ENCODE measurements at places on chromosomes 7 and 10. TPM values are rescaled to one million over a fixed set of nuclear protein-coding genes. Genes with fewer than 3 reads are reported as not detected.

GRCh38 chr7:158396982-158397862 is 190.4 kb downstream of the PTPRN2 start:
- DNase-seq = no peak

CDHR1 gene
- total RNA-seq = 2.0 TPM

- peak; percentile 37 for DNase-seq
Observed at GRCh38 chr10:47283101-47283630, 16.8 kb upstream of the GDF10 start.

RET gene
- total RNA-seq = 0.80 TPM

WIPF3 gene
- 5.3 TPM for total RNA-seq

DNA sequence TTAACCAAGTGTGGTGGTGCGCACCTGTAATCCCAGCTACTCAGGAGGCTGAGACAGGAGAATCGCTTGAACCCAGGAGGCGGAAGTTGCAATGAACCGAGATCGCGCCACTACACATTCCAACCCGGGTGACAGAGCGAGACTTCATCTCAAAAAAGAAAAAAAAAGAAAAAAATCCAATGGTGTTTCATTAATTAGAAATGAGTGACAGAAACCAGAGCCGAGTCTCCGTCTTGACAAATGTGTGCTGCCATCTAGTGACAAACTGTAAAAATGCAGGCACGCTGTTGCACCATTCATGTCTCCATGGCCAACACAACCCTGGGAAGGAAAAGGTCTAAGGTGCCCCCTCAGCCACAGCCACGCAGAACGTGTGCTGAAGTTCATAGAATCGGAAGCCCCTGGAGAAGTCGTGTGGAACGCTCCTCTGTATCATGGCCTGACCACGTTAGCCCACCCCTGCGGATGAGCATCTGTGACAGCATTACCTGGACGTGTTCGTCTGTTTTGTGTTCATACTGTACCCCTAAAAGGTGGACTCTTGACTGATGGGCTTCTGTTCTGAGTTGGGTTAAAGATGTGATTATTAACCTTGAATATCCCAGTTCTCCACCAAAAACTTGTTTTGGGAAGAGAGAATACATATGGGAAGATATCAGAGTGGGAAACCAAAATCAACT is 94.9 kb downstream of the LYZL2 start:
- peak; percentile 82 for DNase-seq

DNA sequence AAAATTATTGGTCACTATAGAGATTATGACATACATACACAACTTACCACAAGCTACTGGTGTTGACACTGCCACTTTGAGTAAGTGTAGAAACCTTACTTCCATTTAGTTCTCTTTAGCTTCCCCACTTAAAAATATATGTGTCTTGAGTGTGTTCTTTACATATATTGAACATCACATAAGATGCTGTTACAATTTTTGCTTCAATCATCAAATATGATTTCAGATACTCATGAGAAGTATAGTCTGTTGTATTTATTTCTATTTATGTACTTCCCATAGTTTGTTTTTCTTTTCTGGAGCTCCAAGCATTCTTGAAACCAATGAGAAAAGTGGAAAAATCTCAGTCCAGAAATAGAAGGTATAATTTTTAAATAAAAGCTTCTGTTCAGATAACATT is 102.7 kb upstream of the SDK1 start:
- DNase-seq = no peak

PPP1R17 gene
- not detected for total RNA-seq

DNA sequence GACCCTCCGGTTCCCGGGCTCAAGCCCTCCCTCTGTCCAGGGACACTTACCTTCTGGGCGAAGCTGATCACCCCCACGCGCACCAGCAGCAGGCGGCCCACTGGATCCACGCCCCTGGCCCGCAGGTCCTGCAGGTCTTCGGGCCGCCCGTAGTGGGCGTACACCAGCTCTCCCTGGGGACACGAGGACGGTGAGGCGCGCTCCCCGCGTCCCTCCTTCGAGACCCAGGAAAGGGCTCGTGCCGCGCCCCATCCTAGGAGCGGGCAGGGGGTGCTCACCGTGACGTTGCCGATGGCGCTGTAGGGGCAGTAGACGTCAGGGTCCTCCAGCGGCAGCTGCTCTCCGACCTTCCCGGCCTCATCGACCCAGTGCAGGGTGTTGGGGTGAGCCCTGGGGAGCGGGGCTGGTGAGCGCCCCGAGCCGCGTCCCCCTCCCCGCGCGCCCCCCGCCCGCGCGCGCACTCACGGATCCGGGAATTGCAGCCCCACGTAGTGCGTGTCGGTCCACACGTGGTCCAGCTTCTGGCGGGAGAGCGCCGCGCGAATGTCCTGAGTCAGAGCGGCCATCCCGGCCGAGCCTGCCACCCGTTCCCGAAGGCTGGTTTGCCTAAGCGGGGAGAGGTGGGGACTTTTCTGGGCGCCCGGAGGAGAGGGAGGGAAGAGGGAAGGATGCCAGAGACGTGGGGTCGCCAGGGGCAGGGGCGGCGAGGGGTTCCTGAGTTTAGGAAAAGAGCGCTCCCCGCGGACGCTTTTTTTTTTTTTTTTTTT is 8.2 kb downstream of the TFR2 start:
- no peak for DNase-seq

CLEC5A gene
- 21.0 TPM for total RNA-seq

DNA sequence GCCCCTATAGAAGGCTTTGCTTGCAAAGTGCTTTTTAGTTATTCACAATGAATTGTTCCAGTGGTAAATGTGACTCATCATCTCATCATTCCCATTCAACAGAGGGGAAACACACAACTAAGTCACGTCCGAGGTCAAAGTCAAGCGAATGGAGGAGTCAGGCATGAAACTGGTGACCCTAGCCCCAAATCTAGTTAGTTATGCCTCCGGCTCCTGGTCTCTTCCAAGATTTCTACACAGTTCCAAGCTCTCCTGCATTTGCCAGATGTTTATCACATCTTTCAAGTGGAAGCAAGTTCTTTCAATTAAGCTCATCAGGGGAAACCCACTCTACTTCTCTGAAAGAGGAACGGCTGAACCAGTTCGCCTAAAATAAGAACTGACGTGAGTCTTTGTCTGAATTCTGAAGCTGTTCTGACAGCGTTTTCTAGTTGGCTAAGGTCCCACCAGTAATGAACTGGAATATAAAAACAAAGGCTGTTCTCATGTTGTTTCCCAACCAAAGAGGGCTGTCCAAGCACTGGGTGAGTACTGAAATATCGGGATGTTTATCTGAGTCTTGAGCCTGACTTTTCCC is 140.9 kb upstream of the NRBF2 start:
- no peak for DNase-seq

CYP3A4 gene
- not detected for total RNA-seq

- DNase-seq = no peak
Observed at GRCh38 chr10:61408105-61408504, 45.1 kb downstream of the TMEM26 start.

GRCh38 chr7:7789551-7789988 is 71.2 kb upstream of the RPA3 start:
- DNase-seq = no peak

GRID2IP gene
- total RNA-seq = 0.18 TPM

- no peak for DNase-seq
Observed at GRCh38 chr10:48745662-48746245, 61.1 kb downstream of the WDFY4 start.

GRCh38 chr7:94376281-94376680 is 18.4 kb upstream of the COL1A2 start:
- no peak for DNase-seq

GRCh38 chr10:48533951-48534720 is 70.7 kb downstream of the ARHGAP22 start:
- peak; percentile 48 for DNase-seq

DNA sequence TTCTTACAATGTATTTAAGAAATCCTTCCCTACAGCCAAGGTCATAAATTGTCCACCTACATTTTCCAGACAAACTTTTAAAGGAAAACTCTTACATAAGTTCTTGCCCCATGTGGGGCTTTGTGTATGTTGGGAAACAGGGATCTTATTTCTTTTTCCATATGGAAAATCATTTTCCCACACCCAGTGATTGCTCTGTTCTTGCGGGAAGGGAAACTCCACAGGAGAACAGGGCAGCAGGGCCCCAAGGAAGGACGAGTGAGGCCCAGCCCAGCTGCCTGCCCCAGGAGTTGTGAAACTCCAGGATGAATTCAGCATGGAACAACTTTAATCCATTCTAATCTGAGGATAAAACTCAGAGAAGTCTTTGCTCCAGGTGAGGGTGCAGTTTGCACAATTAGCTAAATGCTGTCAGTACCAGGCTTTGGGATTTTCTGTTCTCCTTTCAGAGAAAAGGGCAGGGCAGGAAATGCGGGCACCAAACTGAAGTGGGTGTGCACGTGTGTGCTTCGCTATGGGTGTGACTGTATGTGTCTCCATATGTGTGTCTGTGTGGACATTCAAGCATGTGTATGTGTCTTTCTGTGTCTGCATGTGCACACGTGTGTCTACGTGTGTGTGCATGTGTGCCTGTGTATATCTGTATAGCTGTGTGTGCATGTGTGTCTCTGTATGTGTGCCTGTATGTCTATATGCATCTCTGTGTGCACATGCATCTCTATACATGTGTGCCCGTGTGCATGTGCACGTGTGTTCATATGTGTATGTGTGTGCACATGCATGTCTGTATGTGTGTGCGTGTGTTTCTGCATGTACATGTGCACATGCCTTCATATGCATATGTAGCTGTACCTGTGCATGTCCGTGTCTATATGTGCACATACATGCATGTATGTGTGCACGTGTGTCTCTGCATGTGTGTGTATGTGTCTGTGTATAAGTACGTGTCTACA is 102.0 kb upstream of the FAM20C start:
- DNase-seq = peak; percentile 55
